HepG2 (cell line): ENCODE measurements at places on chromosomes 4 and X. TPM values are rescaled to one million over a fixed set of nuclear protein-coding genes. Genes with fewer than 3 reads are reported as not detected.
A peak's percentile ranks its signal among the peaks of the same experiment; 100 is the strongest.

ATP1B4 gene
- total RNA-seq: not detected in 2 replicates

HPSE gene
- not detected in 2 replicates for total RNA-seq

F11 gene
- total RNA-seq: 27.6 and 58.0 TPM in 2 replicates

DNA sequence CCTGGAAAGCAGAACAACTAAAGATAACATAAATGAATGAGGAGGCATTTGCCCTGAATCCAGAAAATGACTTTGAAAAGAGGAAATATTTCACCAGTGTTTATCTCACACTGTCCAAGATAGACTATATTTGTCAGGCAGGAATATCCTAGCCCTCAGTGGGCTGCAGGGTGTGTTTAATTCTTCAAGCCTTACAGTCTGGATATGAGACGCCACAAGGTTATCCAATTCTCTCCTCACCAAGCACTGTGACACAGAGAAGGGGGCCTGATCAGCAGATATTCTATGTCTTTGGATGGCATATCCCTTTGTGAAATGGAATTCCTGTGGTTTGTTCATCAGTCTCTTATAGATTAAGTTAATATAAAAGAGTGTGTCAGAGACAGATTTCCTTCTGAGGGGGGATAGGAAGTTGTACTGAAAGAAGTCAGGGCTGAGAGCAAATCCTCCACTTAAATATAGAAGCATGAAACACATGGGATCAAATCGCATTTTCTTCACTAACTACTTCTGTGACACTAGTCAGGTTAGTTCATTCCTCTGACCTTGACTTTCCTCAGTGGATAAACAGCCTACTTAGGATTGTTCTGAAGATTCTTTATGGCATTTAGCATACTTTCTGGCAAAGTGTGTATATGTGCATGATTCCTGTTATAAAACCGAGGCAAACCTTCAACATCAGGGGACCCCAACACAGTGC is 6.8 kb upstream of the G3BP2 start:
- DNase-seq: no peak

DNA sequence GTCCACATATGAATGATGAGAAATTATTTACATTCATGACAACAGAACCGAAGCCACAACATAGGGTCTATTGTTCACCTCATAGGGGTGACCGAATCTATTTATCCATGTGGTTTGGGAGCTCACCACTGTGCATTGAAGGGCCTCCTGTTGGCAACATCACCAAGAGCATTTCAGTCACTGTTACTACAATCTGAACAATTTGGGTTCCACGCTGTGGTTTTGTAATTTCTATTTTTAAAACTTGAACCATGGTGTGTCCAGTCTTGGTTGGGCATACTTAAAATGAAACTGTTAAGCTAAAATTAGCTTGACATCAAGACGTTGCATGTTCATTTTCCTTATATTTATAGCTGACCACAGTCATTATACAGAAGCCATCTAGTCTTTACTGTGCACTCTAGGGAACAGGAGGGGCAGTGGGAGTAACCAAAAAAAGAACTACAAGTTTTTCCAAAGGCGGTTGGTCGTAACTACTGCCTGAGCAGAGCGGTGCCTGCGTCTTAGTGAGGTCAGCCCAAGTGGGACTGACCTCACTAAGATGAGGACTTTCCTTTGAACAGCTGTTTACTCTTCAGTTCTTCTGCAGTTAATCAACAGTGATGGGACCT is 192.1 kb downstream of the SPRY1 start:
- peak; percentile 86 for DNase-seq

GRCh38 chrX:48831909-48832291 is 3.5 kb downstream of the PCSK1N start:
- no peak for DNase-seq

- DNase-seq: no peak
Observed at GRCh38 chr4:134529629-134530028, 328.0 kb upstream of the PABPC4L start.

DNA sequence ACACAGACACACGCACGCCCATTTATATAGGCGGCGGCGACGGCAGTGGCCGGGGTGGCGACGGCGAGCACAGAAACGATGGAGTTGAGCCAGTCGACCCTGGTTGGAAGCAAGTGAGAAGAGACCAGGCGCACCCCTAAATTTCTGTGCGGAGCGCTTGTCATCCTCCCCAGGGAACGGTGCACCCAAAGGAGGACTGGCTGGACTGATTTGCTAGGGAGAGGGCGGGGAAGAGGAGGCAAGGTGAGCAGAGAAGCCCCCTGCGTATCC is 302 bp downstream of the NHS start:
- DNase-seq: no peak

DNA sequence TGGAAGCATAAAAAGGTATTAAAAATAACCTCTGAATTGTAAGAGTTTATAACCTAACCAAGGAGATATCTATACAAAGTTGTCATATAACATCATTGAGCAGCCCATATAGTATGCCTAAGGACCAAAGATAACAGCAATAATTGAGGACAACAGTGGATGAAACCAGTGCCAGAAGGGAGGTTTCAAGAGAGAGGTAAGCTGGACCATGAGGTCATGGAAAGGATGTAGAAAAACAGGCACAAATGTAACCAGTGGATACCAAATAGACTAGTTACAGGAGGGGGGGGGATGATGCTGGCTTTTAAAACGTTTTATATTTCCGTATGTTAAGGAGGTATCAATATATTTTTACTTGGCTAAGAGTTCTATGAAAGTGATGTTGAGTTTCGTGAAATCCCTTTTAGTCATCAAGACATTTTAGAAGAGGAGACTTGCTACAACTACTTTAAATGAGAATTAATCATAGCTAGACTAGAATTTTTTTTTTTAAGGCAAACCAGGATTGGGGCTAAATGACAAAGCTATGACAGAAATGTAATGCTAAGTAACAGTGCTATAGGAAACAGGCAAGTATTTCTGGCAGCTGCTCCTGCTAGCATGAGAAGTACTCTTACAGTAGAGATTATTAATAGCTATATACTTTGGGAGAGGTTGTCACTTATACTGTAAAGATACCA is 161.1 kb downstream of the FBXW7 start:
- no peak for DNase-seq

DNA sequence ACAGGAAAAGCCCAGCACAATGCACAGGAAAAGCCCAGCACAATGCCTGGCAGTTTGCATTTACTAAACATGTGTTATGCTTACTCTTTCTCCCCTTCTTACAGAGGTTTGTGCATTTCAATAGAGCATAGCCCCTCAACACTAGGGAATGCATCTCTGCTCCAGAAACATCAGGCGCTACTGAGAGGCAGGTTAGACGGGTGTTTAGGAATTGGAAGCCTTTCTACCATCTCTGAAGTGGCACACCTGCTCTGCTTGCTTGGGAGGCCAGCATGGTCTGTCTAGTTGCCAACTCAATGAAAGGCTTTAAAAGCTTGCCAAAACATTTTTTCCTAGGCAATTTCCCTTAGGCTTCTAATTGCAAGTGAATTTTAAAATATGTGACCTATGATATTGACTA is 55.7 kb downstream of the GRID2 start:
- DNase-seq: no peak
